ENCODE measurements at places on chromosomes 4 and X.

DNA sequence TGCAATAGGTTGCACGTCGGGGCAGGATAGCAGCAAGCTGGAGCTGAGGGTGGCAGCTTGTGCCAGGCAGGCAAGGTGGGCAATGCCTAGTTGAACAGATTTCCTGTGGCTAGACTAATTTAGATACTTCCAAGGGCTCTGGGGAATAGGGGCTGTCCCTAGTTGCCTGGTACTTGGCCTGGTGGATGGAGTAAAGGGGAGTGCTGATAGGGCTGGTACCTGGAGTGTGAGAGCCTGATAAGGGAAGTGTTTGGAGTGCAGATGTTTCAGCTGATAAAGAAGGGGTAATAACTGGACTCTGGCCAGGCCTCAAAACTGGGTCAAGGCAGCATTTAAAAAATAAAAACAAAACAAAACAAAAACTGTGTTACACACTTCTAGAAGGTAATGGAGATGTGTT, 665.5 kb downstream of the CCSER1 start:
- DNase-seq: no peak

DNA sequence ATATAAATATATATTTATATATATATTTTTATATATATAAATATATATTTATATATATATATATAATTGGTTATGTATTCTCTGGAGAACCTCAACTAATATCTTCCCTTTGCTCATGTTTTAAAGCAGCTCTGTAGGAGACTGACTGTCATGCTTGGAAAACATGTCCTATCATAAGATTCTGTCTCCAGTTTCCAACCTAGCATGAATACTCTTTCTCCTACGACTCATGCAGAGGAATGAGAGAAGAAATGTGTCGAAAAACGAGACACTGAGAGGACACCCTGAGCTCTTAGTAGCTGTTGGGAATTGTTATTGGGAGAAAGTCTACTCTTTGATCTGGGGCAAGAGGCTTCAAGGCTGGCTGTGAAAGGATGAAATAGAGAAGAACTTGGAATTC, 166.5 kb upstream of the SLIT2 start:
- no peak for DNase-seq

DNA sequence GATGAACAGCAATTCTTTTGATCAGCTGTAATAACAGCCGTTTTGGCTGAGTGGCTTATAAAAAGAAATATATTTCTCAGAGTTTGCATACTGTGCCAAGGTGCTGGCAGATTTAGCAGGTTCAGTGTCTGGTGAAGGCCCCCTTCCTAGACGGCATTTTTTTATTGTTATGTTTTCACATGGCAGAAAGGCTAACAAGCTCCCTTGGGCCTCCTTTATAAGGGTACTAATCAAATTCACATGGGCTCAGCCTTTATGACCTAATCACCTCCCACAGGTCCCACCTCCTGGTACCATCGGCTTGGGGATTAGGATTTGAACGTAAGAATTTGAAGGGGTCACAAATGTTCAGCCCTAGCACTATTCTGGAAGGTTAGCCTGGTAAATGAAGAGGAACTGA, 431.9 kb downstream of the SPOCK3 start:
- DNase-seq: no peak

DNA sequence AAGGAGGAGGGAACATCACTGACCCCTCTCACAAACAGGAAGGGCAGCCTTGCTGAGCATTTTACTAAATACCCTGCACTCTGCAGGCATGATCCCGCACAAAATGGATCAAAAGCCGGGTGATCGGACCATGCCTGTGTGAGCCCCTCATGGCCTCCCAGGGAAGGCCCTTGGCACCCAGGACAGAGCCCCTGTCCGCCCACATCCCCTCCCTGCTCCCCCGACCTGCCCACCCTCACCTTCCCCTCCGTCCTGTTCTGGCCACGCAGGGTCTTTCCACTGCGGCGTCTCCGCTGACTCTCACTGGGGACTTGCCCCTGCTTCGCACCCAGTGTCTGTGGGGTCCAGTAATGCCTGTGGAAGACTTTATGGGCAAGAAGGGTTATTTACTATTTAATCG, 105.0 kb downstream of the HMX1 start:
- DNase-seq: no peak

DNA sequence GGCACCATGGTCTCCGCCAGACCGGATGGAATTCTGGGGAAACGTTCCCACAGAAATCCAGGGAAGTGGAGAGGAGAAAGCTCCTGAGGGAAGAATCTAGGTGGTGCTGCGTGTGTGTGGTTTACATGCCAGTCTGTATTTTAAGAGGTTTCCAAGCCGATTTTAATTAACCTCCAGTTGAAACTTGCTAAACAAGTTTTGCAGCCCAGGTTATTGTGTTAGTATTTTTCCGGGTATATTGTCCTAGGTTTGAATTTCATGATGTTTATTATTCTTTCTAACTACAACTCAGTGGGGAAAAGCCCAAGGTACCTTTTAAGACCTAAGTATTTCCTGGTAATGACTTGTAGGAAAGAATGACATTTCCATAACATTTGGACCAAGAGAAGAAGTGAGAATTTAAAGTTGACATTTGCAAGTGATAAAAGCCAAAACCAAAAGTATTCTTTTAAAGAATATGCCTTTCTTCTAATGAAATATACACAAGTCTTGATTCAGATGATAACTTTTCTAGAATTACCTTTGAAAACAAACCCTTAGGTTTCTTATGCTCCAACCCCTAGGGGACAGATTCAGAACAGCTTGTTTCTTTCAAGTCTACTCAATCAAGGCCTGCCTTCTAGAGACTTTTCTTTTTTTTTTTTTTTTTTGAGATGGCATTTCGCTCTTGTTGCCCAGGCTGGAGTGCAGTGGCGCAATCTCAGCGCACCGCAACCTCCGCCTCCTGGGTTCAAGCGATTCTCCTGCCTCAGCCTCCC, 14.6 kb downstream of the SAT1 start:
- DNase-seq: no peak

DNA sequence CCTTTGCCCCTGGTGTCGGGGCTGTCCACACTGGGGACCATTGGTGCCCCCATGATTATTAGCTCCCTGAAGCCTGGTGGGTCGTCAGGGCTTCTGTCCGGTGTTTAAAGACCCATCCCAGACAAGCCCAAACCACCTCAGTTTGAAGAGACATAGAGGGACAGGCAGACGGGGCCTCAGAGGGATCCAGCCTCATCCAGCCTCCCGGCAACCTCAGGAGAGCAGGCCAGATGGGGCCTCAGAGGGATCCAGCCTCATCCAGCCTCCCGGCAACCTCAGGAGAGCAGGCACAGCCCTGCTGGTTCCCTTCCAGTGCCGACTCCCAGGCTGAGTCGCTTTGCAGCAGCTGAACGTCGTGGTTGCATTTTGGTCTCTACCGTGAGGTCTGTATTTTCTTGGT, 32.1 kb downstream of the PIGG start:
- DNase-seq: no peak

DNA sequence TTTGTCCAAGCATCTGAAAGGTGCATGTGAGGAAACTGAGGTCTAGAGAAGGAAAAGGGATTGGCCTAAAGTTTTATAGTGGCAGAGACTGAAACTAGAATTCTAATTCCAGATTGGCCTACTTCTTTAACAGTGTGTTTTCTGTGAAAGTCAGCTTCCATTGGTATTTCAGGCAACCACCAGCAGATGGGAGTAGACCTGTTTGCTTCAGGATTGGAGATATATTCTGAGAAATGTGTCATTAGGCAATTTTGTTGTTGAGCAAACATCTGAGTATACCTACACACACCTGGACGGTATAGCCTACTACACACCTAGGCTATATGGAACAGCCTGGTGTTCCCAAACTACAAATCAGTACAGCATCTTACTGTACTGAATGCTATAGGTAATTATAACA, 207.3 kb upstream of the RADX start:
- DNase-seq: no peak

DNA sequence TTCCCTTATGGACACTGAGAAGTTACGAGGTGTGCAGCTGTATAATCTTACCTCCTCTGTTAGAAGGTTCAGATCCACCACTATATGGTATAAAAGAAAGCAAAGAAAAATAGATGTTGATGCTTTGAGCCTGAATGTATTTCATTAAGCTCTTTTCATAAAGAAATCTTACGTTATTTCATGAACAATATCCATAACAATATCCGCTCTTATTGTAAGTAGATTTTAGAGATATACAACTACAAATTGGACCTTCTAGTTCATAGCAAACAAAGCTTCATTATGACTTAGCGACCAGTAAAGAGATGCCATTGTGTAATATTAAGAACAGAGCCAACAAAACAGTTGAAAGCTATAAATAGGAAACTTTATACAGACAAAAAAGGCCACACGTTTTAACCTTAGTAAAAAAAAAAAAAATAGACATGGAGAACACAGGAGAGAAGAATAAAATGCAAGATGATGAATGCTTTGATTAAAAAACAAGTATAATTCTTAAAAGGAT, 203.6 kb downstream of the PDGFC start:
- DNase-seq: no peak

- DNase-seq: no peak
These were observed 436.2 kb downstream of the TLL1 start for GRCh38 chr4:166309286-166309685.
